ENCODE measurements at places on chromosomes 11 and 22.

DNA sequence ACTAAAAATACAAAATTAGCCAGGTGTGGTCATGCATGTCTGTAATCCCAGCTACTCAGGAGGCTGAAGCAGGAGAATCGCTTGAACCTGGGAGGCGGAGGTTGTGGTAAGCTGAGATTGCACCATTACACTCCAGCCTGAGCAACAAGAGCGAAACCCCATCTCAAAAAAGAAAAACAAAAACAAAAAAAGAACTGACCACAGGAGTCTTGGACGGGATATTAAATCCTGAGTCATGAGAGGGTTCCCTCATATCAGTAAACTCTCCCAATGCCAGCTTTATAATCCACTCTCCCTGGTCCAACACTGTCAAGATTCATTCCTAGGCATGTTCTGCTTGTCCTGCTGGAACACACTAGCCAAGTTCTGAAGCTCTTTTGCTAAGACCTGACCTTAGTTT is 61.5 kb upstream of the EP300 start:
- DNase-seq = no peak

- no peak for DNase-seq
These were observed 6.8 kb downstream of the BET1L start for GRCh38 chr11:200224-201003.

DNA sequence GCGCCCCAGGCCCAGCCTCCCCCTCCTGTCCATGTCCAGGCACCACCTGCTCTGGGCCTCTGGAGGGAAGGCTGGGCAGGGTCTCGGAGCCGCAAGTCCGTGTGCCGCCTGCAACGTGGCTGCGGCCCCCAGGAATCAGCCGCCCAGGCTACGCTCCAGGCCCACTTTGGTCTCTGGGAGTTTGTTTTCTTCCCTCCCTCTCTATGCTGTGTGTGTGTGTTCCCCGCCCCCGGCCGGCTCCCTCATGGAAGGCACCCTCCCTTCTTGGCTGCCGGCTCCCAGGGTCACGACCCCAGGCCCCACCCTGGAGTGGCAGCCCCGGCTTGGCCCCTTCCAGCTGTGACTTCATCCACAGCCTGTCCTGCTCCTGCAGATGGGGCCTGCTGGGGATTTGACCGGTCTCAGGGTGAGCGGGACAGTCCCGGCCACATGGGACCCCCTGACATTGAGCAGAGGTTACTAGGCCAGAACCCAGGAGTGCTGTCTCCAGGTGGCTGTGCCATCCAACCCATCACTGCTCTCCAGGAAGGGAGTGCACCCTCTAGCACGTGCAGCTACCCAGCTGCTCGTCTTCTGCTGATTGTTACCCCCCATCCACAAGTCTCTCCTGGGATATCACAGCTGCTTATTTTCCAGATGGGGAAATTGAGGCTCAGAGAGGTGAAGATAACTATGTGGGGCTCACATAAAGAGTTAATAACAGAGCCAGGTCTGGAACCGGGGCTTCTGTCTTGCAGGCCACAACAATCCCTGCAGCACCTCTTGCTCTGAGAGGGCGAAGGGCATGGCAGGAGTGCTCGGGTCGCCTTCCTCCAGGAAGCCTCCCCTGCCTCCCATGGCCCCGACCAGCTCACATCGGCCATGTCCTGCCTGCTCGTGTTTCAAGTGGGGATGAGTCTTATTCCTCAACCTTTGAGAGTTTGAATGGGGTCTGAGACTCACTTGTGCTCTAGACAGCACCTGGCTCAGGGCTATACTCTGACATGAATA is 2.8 kb upstream of the LIF start:
- no peak for DNase-seq

- no peak for DNase-seq
These were observed 104.6 kb upstream of the SORL1-AS1 start for GRCh38 chr11:121557348-121557747.

DNA sequence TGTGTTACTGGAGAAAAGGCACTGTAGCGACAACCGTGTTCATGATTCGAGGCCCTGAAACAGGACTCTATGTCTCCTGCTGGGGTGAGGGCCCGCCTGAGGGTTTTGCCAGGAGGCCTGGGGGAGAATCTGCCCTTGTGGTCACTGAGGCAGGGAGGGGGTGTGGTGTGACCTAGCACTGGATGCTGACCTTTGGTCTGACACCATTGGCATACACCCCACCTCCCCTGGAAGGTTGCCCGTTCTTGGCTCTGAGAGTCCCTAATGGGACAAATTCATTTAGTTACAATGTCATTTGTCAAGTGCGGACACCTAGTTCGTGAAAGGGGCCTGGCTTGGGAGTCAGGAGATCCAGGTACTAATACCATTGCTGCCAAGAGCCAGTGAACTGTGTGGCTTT is 29.0 kb downstream of the NECTIN1 start:
- no peak for DNase-seq

Measured in suppressor macrophage treated with lipopolysaccharide for 4 hours (primary cell).